ENCODE measurements at places on chromosomes 12 and 14. TPM values are rescaled to one million over a fixed set of nuclear protein-coding genes. Genes with fewer than 3 reads are reported as not detected.

Gene MUCL1
- 1.5 TPM for total RNA-seq

Gene GPR162
- total RNA-seq = 36.0 TPM

Gene NELL2
- 15.9 TPM for total RNA-seq

Gene TMEM229B
- 4.5 TPM for total RNA-seq

Gene BCL2L14
- total RNA-seq = 0.95 TPM

Gene PNMA1
- total RNA-seq = 31.9 TPM
